ENCODE measurements at places on chromosomes 13 and 19.

DNA sequence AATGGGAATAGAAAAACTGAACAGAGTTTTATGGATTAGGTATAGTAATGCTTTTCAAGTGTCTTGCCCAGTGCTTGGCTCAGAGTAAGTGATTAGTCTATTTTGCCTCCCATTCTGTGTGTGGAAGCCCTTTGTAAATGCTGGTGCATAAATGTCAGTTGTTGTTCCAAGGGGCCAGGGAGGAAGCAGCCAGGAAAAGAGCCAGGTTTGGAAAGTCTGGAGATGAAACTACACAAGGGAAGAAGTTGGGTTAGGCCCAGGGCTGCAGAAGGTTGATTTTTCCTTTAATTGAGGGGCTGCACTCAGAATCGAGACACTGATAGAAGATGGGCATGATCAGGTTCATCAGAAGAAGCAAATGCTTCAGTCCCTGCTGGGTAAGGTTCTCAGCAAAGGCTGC, 484.0 kb downstream of the OLFM4 start:
- DNase-seq = no peak

DNA sequence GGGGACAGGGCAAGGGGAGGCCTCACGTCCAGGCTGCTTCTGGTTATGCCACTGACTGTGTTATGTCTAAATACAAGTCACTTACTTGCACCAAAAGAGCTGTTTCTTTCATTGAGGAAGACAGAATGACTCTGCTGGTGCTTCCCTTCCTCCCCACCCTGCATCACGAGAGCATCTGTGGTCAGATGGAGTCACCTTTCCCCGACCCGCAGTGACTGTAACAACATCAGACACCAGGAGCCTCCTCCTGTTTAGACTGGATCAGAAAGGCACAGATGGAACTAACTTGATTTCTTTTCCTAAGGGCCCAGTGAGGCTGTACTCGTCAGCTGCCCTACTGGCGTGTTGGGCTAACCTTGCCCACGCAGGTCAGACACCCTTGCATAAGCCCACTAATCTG, 90.3 kb upstream of the ZNF536 start:
- no peak for DNase-seq

DNA sequence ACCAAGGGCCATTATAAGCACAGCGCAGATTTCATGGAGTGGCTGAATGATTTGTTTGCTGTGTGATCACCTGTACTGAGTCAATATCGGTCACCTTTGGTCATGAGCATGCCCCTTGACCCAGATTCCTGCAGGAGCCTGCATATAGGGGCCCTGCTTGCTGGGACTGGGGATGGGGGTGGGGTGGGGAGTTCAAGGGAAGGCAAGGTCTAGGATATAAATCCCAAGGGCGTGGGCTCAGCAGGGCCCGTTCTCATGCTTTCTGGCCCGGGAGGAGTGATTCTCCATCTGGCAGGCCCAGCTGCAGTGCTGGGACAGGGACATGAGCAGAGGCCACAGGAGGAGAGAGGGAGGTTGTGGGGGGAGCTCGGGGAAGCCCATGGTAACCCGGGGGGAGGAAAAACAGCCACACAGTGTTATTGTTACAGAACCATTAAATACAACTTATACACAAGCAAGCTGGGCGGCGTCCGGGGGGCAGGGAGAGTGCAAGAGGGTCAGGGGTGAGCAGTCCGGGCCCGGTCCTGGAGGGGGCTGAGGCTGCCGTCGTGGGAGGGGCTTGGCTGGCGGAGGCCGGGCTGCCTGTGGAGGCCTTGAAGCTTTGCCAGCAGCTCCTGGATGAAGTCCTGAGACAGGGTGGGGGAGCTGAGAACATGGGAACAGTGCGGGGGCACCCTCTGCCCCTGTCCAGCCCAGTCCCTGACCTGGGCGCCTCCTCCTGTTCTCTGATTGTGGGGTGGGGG, 5.2 kb downstream of the PPP1R14A start:
- DNase-seq = no peak

DNA sequence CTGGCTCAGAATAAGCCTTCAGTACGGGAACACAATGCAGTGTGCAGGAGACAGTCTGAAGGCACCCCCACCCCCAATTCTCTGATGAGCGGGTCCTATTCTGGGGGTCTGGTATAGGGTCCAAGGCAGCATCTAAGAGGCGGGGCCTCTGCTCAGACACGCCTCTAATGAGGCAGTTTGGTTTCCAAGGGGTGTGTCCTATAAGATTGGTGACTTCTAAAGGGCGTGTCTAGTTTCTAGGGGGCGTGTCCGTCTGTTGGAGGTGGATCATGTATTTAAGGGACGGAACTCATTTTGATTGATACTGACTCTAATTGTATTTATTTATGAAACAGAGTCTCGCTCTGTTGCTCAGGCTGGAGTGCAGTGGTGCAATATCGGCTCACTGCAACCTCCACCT, 8.7 kb downstream of the FIZ1 start:
- DNase-seq = no peak

- DNase-seq = peak; percentile 70
Observed at GRCh38 chr19:17579661-17580244, 24.3 kb downstream of the COLGALT1 start.

DNA sequence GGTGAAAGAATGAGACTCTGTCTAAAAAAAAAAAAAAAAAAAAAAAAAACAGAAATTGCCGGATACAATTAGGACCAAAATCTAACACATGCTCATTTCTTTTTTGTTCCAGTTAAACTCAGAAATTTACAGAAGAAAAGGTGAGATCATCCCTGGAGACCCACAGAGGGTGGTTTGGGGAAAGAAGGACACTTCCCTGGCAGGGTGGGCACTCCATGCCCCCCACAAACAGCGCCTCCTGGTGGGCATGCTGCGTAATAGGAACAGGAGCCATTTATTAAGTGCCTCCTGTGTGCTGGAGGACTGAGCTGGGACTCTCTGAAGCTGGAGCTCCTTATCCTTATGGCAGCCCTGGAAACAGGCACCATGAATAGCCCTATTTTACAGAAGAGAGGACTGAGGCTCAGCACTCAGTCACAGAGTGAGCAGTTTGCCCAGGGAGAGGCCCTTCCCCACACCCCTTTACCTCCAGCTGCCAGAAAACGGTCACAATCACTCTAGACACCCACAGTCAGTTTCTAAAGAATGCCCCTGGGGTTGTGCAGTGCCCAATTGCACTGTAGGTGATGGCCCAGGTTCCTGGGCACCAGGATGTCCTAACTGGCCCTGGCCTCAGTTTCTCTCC, 10.1 kb downstream of the C19orf38 start:
- DNase-seq = peak; percentile 52

DNA sequence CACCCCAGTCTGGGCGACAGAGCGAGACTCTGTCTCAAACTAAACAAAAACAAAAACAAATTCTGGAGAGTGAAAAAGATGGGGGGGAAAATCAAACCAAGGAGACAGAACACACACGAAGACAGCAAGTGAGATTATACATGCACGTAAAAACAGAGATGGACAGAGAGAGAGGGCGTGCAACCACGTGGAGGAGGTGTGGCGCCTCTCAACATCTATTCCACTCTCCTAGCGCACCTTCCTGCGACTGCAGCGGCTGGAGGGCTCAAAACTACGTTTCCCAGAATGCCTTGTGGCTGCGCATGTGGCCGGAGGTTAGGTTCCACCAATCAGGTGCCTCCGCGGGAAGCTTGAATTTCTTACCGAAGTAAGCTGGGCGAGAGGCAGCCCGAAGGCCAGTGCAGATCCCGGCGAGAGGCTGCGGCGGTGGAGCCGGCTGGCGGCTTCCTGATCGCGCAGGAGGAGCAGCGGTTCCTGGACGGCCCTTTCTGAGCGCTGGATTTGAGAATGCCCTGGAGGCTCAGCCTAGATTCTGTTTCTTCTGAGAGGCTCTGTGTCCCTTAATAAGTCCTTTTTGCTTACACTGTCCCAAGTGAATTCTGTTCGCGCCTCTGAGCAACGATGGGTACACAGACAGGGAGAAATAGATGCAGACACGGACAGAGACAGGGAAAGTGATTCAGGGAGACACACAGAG, 13.1 kb upstream of the NANOS2 start:
- peak; percentile 94 for DNase-seq

GRCh38 chr13:98312606-98313005, 135.5 kb upstream of the RNF113B start:
- DNase-seq = no peak

DNA sequence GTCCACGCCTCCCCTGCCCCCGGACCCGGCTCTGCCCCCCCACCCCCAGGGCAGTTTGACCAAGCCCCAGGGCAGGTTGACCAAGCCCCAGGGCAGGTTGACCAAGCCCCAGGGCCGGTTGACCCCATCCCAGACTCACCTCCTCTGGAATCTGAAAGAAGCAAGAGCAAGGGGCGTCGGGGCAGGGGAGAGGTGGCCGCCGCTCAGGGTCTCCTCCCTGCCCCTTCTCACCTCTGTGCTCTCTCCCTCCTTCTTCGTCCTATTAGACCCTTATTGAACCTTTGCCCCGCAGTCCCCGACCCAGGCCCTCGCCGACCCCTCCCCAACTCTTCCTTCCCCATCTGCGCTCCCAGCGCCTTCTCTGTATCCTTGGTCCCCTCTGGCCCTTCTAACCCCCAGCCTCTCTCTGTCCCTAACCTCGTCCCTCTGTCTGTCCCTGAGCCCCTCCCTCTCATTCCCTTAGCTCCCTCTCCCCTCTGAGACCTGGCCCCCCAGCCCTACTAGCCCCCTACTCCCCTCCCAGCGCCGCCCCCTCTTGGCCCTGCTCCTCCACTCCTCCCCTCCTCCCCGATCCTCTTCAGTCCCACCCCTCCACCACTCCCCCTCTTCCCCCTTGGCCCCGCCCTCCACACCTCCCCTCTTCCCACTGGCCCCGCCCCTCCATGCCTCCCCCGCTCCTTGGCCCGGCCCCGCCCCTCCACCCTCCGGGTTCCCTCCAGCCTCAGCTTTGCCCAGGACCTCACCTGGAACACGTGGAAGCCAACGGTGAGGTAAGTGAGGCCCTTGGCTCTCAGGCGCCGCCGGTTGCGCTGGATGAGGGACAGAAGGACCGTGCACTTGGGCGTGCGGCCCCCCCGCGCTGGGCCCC, 7.6 kb downstream of the CAPN12 start:
- no peak for DNase-seq

GRCh38 chr13:110454956-110455355, 106.6 kb downstream of the RAB20 start:
- no peak for DNase-seq

- DNase-seq = no peak
Observed at GRCh38 chr13:67138970-67139369, 91.2 kb downstream of the PCDH9 start.

DNA sequence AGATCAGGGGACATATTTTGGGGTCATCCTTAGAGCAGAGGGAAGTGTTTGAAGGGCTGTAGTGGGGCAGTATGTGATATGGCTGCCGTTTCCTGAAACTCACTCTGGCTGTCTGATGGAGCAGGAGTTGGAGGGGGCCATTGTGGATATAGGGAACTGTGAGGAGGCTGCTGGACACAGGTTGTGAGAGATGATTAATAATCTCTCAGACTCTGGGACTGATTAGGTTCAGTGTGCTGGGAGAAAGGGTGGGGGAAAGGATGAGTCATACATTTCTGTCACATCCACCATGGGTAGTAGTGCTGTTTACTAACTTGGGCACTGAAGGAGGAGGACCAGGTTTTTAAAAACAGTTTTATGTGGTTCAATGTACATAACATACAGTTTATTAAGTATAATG, 4.8 kb downstream of the B3GLCT start:
- DNase-seq = peak; percentile 18

- DNase-seq = peak; percentile 66
Observed at GRCh38 chr19:3618144-3618810, 8.3 kb downstream of the CACTIN start.

DNA sequence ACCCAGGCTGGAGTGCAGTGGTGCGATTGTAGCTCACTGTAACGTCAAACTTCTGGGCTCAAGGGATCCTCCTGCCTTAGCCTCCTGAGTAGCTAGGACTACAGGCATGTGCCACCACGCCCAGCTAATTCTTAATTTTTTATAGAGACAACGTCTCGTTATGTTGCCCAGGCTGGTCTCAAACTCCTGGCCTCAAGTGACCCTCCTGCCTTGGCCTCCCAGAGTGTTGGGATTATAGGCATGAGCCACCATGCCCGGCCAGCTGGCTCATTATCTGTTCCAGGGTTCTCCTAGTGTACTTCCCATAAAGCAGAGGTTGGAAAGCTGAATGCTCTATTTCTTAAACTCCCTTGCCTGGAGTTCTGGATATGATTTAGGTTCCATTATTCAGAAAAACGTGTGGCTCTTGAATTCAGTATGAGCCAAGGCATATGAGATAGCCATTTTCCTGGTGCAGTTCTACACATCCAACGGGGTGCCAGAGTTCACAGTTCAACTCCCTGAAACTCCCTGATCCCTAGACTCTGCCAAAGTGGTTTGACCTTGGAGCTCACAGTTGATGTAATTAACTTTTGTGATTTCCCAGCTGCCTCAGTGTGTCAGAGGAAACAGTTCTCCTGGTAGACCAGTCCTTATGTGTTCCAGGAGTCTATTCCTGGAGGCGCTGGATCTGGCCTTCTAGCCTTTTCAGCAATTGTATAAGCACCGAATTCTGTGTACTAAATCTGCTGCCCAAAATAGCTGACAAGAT, 21.6 kb downstream of the GPR183 start:
- peak; percentile 60 for DNase-seq

GRCh38 chr19:48867123-48867745, 1.2 kb downstream of the PLEKHA4 start:
- no peak for DNase-seq

DNA sequence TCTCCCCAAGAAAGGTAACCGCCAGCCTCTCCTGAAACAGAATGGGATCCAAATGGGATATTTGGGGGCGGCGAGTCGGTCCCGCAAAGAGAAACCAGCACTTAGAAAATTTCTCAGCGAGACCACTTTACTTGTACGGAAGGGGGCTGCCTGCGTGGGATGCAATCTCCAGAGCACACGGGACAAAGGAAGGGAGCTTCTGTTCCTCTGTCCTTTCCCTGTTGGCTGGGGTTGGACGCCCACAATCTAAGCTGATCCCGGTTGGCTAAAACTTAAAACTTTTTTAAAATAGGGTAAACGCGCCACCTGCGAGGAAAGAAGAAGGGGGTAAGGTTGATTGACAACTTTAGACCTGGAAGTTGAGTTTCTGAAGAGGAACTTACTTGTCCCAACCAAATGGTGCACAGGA, 826 bp upstream of the BSG start:
- no peak for DNase-seq

- DNase-seq = no peak
Observed at GRCh38 chr19:2087621-2088100, 8.5 kb downstream of the MOB3A start.

GRCh38 chr13:75738841-75739240, 102.7 kb downstream of the LMO7 start:
- DNase-seq = no peak
